ENCODE measurements at places on chromosomes 7 and 10.

DNA sequence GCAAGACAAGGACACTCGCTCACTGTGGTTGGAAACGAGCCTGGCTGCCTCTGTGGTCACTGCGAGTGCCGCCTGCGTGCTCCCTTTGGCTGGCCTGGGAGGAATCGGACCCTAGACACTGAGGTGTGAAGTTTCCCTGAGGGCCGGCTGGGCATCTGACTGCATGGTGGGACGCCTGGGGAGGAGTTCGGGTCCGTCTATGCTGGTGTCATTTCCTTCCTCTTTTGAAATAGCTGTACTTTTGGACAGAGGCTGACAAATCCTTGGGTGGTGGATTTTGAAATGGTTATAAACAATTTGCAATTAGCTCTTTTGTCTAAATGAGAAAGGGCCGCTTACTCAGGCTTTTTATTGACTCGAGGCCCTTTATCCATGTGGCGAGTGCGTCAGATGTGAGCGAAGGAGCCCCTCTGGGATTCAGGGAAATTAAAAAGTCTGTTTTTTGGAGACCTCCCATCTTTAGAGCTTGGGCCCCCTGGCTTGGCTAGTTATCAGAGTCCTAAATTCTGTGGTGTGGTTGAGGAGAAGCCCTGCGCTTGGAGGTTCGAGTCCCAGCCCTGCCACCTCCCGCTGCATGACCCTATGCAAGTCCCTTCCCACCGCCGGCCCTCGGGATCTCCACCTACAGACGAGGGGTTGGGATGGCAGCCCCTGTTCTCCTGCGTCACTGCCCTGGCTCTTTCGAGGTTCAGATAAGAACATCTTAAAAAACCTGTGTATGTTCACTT, 147.1 kb downstream of the RGS10 start:
- DNase-seq = peak; percentile 41

DNA sequence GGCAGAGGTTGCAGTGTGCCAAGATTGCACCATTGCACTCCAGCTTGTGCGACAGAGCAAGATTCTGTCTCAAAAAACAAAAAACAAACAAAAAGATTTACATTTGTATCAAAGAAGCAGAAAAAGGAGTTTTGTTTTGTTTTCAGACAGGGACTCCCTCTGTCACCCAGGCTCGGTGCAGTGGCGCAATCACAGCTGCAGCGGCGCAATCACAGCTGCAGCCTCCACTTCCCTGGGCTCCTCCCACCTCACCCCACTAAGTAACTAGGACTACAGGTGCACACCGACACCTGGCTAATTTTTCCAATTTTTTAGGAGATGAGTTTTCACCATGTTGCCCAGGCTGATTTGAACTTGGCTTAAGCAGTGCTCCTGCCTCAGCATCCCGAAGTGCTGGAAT, 1.8 kb downstream of the ARMC10 start:
- no peak for DNase-seq

DNA sequence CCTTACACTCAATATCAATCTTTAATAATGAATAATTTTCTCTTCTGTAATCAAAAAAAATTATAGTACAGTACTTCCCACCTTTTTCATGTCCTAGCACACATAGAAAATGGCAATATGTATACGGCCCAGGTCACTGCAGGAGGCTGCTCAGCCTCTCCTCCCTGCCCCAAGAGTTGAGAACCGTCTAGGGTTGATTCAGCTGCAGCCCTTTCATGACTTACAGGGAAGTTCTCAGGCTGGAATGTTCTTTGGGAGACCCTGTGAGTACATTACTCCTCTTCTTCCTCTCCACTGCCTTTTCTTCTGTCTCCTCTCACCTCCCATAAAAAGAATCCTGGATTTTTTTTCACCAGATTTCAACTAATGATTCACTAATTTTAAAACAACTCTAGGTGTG, 180.0 kb downstream of the HDAC9 start:
- DNase-seq = no peak

- no peak for DNase-seq
Measured at GRCh38 chr7:6637544-6638229, 569 bp downstream of the ZNF316 start.

- peak; percentile 43 for DNase-seq
Measured at GRCh38 chr7:112550468-112551060, 69.8 kb downstream of the LSMEM1 start.

Data from adrenal gland (tissue), 19 donors.